Muscle of leg (tissue), 16 donors: ENCODE measurements at places on chromosomes 2 and 18. TPM values are rescaled to one million over a fixed set of nuclear protein-coding genes. Genes with fewer than 3 reads are reported as not detected.
A peak's percentile ranks its signal among the peaks of the same experiment; 100 is the strongest.

Gene CLIP4
- 18.7 TPM for total RNA-seq

Gene FBXO36
- 2.8 TPM for total RNA-seq

DNA sequence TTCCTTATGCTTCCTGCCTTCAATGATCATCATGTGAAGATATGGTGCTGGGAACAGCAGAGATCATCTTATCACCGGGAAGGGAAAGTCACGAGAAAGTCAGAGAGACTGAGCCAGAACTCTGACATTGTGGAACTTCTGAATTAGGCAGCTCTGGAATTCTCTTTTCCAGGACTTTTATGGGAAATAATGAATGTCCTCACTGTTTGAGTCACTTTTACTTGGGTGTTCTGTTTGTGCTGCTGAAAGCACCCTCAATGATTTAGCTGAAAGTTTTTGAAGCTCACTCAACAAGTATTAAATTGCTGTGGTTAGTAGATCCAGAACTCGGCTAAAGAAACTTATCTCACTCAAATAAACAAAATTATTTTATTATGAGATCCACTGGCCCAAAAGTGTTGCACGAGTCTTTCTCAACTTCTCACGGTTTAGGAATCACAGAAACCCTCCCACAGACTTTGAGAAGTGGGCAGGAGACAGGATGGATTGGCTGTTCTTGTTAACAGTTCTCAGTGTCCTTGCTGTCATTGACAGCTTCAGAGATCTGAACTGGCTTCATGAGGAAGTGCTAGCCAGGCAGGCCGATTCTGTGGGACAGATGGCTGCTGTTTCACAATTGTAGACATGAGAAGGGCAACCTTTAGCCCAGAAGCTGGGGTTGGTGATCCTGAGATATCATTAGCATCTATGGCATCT is 26.4 kb upstream of the ATRAID start:
- DNase-seq = no peak
- H3K27me3 ChIP-seq = peaks cover 2% of the 10 kb centered on the region
- no peak overlapping the region for H3K27ac ChIP-seq
- no peaks in the 10 kb centered on the region for H3K4me1 ChIP-seq

DNA sequence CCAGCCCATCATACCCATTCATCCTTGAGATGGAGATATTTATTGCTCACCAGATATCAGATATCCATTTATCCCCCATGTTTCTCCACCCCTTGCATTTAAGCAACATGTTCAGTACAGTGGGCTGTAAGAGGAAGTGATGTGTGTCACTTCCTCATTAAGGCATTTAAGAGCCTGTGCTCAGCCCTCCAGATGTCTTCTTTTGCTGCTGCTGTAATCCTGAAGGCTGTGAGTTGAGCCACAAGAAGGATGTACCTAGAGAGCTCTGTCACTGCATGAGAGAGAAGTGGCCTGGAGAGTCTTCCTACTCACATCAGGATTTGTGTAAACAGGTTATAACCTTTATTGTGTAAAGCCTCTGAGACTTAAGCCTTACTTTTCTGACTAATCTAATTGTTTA is 151.8 kb upstream of the UNC80 start:
- H3K4me3 ChIP-seq = no peak overlapping the region
- H3K36me3 ChIP-seq = no peaks in the 10 kb centered on the region
- peak; percentile 8 for DNase-seq
- no peaks in the 10 kb centered on the region for H3K4me1 ChIP-seq

DNA sequence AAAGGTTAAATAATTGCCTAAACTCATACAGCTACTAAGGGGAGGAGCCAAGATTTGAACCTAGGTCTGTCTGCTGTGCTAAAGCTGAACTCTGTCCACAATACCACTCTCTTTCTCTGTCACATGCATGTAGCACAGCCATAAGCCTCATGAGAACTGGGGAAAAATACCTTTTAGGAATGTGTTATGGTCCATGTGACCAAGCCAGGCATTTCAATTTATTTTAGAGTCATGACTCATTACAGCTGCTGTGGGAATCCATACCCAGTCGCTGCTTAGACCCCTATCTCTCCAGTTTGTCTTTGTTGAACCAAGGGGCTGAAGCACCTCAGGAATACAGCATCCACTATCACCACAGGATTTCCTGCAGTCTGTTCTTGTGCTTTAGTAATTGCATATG is 200.0 kb upstream of the SIX3 start:
- peak; percentile 5 for DNase-seq
- H3K27ac ChIP-seq = no peak overlapping the region
- peaks cover 7% of the 10 kb centered on the region for H3K4me1 ChIP-seq
- no peaks in the 10 kb centered on the region for H3K27me3 ChIP-seq

GRCh38 chr2:117936871-117937428 is 76.9 kb downstream of the CCDC93 start:
- no peaks in the 10 kb centered on the region for H3K27me3 ChIP-seq
- H3K27ac ChIP-seq = no peak overlapping the region
- peaks cover 84% of the 10 kb centered on the region for H3K36me3 ChIP-seq
